ENCODE measurements at places on chromosomes 7 and 10.

- no peak for DNase-seq
Measured at GRCh38 chr7:76327610-76328009, 25.1 kb downstream of the HSPB1 start.

DNA sequence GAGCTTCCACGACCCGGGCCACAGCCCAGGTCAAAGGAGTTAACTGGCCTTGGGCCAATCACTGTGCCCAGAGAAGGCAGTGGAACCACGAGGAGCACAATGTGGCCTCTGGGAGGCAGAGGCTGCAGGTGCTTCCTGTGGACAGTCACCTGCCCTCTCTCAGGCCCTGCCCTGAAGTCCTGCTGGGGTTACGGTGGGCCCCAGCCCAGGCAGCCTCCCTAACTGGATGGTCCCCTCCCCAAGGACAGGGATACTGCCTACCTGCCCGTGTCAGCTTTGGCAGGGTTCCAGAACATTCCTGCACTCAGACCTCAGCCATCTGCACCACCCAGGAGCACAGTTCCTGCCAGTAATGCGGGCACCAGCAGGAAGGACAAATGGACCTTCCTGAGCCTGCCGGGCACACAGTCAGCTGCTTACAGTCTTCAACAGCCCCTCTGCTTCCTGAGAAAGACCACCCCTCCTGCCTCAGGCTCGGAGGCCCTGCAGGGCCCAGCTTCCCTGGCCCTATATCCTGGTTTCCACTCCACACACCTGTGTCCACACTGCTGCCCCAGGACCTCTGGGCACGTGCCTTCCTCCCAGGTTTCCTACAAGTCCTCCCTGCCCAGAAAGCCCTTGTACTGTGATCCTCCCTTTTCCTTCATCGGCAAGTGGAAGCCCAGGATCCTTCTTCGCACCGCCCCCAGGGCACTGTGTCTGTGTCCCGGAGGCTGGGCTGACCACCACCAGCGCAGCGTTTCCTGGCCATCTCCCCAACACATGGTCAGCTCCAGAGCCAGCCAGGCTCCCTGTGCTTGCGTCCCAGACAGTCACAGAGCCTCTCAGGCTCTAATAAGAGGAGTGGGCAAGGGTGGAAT lies 23.3 kb downstream of the WDR86 start:
- DNase-seq = no peak

DNA sequence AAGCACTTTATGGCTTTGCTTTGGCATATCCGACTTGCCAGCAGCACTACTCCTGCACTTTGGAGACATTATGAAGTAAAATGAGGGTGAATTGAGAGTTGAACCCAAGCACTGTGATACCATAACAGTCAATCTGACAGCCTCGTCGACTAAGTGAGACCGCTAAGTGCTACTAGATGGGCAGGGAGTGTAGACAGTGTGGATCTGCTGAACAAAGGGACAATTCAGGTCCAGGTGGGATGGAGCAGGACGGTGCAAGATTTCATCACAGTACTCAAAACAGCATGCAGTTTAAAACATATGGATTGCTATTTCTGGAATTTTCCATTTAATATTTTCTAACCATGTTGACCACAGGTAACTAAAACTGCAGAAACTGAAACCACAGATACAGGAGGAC lies 20.8 kb upstream of the PRTFDC1 start:
- no peak for DNase-seq

GRCh38 chr10:126663328-126663727 lies 7.2 kb downstream of the C10orf90 start:
- no peak for DNase-seq

GRCh38 chr10:128275388-128276177 lies 149.4 kb upstream of the MKI67 start:
- DNase-seq = no peak

- DNase-seq = no peak
Measured at GRCh38 chr7:47657126-47657525, 75.2 kb upstream of the TNS3 start.

GRCh38 chr7:72190919-72191318 lies 221.2 kb downstream of the CALN1 start:
- DNase-seq = no peak

DNA sequence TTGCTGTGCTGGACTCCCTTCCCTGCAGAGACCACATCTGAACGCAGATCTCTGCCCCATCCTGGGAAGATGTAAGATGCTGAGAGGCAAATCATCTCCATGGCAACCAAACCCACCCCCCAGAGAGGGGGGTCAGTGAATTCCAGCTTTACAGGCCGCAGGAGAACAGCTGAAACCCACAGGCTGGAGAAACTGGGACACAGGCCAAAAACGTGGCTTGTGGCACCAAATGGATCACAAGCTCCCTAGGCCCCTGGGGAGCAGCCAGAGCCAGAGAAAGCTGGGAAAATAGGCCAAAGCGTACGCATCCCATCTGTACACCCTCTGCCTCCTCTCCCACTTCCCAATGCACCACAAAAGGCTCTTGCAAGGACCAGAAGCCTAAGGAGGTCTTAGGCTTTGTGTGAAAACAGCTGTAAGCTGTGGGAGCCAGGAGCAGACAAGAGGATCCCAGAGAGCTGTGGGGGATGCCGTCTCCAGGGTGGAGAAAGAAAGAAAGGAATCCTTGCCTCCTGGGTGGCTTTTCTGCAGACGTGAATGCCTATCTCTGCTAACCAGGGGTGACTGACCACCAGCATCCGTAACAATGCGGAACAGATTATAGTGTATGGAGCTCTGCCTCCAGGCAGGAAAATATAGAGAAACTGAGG lies 59.5 kb downstream of the TMEM130 start:
- no peak for DNase-seq

DNA sequence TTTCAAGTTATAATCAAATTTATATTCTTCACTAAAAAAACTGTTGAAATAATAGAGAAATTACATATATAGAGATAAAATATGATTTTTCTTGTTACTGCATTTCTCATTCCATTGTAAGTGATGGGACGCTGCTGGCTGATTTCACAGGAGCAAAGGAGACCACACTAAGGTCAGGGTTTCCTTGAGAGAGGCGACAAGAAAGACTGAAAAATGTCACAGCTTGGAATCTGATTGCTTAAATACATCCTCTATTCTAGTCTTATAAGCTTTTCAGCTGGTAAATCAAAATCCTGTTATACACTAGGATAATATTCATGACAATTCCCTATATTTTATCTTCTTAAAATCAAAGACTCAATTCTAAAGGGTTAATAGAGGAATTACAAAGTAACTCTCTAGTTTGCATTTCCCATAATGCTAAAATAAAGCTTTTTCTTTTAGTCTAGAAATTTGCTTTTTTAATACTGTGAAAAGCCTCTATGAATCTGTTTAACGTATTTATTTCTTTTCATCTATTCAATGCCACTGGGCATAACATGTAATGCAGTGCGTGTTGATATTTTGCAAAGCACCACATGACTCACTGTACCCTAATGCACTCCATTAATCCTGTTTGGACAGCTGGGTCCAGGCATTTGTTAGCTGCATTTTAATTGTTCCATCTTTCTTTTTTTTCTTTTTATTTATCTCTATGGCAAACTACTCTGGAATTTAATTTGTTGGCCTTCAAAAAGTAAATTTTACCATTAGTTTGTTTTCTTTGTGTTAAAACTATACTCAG lies 81.7 kb downstream of the RNF32 start:
- DNase-seq = no peak

GRCh38 chr7:39810710-39811109 lies 139.3 kb upstream of the CDK13 start:
- no peak for DNase-seq

- DNase-seq = no peak
Measured at GRCh38 chr7:64849924-64850499, 53.1 kb upstream of the ZNF273 start.

DNA sequence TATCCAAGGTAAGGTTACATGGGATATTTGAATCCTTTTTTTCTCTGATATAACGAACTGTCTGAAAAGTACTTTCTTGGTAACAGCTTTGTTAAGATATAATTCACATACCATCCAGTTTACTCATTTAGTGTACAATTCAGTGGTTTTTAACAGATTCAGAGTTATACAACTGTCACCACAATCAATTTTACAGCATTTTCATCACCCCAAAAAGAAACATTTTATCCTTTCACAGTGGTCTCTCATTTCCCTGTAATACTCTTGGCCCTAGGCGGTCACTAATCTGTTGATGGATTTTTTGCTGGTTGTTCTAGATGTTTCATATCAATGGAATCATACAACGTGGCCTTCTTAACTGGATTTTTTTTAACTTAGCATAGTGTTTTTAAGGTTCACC lies 91.6 kb downstream of the GLCCI1 start:
- no peak for DNase-seq
